ENCODE measurements at places on chromosomes 5 and 9.
A peak's percentile ranks its signal among the peaks of the same experiment; 100 is the strongest.

DNA sequence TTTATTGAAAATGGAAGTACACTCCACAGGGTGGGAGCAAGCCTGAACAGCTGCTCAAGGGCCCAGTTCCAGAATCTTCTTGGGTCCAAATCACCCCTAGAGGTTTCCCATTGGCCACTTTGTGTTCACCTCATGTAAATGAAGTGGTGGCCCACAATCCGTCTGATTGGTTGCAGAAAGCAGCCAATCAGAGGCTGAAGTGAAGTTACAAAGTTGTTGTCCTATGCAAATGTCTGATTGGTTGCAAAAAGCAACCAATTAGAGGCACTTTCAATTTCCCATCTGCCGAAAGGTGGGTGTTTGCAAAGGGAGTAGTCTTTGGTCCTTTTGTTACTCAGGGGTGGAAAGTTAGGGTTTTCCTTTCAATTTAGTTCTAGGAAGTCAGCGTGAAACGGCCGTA is 8.8 kb downstream of the TMEM171 start:
- no peak for DNase-seq

GRCh38 chr5:174272671-174273070 is 227.2 kb downstream of the NSG2 start:
- DNase-seq, result no peak

DNA sequence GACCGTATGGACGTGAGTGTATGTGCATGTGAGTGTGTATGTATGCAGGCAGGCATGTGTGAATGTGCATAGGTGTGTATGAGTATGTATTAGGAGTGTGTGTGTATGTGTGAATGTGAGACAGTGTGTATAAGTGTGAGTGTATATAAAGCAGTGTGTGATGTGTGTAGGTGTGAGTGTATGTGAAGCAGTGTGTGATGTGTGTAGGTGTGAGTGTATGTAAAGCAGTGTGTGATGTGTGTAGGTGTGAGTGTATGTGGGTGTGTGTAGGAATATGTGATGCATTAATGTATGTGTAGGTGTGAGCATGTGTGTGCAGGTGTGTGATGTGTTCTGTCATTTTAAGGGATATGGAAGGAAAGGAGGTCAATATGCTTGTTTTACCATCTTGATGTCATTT is 215.5 kb downstream of the GADD45G start:
- DNase-seq, result no peak

DNA sequence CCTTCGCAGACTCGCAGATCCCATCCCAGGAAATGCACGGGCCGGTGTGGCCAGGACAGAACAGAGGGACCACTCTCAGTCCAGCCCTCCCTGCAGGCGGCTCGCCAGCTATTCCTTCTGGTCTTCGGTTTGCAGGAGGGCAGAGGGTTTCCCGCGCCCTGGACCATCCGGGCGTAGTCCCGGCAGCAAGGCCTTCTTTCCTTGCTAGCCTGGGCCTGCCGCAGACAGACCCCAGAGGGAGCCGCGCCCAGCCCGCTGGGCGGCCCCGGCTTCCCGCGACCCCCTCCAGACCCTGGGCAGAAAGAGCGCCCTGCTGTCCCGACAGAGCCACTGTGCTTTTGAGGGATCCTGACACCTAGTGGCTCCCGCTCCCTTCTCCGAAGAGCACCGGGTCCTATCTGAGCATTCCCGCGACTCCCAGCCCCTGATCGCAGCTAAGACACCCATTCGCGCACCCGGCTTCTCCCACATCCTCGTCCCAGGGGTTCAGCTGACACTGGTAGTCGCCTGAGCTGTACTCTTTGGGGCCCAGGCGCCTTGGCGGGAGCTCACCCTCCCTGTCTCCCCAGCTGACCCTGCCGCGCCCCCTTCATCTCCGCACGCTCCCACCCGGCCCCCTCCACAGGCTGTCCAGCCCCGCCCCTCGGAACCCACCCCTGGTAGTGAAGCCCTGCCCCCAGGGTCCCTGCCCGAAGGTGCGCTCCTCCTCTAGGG is 1.1 kb downstream of the CFAP90 start:
- peak; percentile 26 for DNase-seq

- DNase-seq, result no peak
Observed at GRCh38 chr9:131728961-131729360, 10.9 kb downstream of the RAPGEF1 start.

GRCh38 chr5:16306812-16307211 is 127.2 kb upstream of the MARCHF11 start:
- DNase-seq, result no peak

DNA sequence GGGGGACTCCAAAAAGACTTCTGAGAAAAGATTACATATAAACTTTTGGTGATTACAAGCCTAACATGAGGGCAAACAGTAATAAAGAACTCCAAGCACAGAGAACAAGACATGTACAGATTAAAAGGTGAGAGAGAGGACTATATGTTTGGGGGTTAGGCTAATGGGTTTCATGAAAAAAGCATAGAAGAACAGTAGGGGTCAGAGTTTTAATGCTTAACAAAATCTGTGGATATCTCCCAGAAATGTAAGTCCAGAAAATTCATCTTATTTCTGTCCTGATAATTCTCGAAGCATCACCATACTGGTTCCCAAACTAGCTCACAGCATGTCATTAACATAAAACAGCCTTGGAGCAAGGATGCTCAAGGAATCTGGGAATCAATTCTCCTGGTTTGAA is 137.2 kb downstream of the ARRDC3 start:
- no peak for DNase-seq

GRCh38 chr5:524234-524972 is at the start of gene SLC9A3:
Gene SLC9A3, minus strand, starts transcription at chr5:524449.
- DNase-seq, result no peak

- no peak for DNase-seq
Observed at GRCh38 chr9:72486594-72486955, 34.8 kb upstream of the TMC1 start.

DNA sequence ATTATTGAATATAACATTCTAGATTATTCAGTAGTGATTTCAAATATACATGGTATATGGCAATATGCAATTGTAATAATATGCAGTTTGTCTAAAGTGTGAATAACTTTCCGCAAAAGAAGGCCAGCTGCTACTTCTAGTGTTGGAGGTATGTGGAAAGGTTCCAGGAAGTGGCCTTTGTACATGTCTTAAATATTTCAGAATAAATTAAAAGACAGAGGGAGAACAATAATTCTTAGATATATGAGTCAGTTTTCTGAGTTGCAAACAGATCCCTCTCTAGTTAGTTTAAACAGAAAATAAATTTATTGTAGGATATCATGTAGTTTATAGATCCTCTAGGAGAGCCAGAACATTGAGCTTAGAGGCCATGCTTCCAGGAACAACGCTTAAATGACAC is 210.8 kb upstream of the ELL2 start:
- DNase-seq, result no peak

GRCh38 chr9:38110476-38110875 is 41.4 kb upstream of the SHB start:
- DNase-seq, result no peak

DNA sequence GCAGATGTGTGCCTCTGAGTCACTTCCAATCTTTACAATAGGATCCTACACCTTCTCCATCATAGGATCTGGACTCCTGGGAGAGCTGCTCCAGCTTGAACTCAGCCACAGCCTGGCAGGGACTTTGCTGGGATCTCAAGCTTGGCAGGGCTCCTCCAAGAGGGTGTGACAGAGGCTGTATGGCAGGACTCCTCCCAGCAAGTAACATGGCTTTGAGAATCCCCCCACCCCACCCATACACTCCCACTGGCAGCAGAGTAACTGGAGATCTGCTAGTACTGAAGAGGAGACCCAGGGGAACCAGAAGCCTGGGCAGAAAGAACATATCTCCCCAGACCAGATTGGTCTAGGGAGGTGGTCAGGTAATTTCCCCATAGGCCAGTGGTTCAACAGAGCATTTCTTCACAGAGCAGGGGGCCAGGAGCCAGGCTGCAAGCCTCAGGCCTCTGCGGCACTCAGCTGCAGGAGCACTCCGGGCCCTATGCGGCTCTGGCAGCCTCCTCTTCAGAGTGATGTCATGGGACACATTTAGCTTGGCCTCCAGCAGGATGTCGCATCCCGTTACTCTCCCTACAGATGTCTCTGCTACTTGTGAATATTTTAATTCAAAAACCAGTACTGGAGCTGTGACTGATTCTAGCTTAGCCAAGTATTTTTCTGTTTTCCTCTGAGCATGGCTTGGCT is 1.7 kb upstream of the ACSL6 start:
- no peak for DNase-seq

GRCh38 chr9:111131211-111131610 is 92.9 kb upstream of the LPAR1 start:
- DNase-seq, result no peak
